ENCODE measurements at places on chromosomes 3 and 15.

GRCh38 chr3:177286034-177286433, 88.8 kb upstream of the TBL1XR1 start:
- DNase-seq = no peak

DNA sequence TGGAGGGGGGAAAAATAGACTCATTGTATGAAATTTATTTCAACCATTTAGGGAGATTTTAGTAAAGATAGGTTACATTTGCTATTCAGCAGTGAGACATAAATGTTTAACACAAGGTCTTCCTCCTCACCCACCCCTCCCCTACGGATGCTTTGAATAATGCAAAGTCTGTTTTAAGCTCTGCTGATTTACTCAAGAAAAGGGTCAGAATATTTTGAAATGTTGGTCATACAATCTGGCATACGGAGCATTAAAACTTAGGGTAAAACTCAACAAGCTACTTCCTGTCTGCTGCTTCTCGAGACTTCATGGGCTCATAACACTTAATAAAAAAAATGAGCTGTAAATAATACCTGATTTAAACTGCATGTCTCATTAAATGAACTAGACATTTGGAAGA, 156.3 kb downstream of the WNT5A start:
- no peak for DNase-seq

- DNase-seq = no peak
Measured at GRCh38 chr3:130844462-130844861, 49.4 kb upstream of the ATP2C1 start.

DNA sequence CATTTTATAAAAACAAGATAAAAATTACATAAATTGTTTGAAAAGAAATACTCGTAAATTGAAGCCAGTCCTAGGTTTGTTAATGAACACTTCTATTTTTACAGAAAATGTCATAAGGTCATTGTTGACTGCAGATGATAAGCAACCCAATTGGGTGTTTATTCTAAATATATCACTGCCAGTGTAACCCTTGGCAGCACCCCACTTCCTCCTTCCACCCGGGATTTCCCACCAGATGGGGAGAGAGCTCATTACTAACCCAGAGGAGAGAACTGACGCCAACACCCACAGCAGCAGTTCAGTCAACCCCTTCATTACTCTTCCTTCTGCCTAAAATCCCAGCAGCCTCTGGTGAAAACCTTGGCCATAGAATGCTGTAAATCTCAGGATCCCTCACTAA, 307.6 kb downstream of the GAP43 start:
- DNase-seq = no peak

- DNase-seq = peak; percentile 49
Measured at GRCh38 chr15:98442379-98442833, 205.9 kb upstream of the IGF1R start.

DNA sequence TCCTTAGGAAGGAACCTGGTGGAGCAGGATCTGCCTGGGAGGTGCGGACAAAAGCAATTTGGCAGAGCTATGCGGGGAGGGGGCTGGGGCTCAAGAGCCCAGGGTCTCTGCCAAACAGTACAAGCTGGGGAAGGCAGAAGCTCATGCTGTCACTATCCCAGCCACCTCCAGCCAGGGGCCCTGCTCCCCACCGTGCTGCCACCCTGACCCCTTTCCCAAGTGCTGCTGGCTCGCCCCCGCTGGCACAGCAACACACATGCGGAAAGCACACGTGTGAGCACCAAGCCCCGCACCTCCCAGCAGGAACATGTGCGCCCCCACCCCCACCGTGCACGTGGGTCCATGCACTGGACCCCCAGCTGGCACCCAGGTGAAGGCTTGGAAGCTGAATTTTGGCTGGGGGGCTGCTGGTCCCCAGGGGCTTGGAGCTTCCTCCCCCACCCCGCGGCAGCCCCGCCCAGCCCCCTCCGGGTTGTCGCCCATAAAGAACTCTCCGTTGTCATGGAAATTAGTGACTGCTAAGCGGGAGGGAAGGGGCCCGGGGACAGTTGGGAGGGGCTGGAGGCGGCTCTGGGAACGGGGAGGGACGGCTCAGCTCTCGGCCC, 742 bp downstream of the CAMKV start:
- no peak for DNase-seq

- no peak for DNase-seq
Measured at GRCh38 chr15:79978655-79979514, 7.9 kb upstream of the BCL2A1 start.

- DNase-seq = no peak
Measured at GRCh38 chr15:101440846-101441590, 48.5 kb downstream of the PCSK6 start.

DNA sequence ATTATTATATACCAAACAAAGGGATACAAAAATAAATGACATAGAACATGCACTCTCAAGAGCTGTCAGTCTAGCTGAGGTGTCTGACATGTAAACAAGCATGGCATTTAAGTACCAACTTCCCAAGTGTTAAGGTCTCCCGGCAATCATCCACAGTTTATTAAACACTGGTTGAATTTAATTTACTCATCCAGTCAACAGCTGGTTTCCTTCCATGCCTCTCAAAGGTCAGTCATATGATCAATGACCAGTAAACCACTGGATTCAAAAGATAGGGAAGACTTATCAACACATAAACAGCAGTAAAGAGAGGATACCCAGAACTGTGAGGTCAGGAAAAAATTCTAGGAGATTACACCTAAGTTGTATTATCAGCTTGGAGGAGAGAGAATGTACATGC, 80.4 kb downstream of the ADAM10 start:
- no peak for DNase-seq

- peak; percentile 35 for DNase-seq
Measured at GRCh38 chr15:82999905-83000671, 11.4 kb downstream of the C15orf40 start.

DNA sequence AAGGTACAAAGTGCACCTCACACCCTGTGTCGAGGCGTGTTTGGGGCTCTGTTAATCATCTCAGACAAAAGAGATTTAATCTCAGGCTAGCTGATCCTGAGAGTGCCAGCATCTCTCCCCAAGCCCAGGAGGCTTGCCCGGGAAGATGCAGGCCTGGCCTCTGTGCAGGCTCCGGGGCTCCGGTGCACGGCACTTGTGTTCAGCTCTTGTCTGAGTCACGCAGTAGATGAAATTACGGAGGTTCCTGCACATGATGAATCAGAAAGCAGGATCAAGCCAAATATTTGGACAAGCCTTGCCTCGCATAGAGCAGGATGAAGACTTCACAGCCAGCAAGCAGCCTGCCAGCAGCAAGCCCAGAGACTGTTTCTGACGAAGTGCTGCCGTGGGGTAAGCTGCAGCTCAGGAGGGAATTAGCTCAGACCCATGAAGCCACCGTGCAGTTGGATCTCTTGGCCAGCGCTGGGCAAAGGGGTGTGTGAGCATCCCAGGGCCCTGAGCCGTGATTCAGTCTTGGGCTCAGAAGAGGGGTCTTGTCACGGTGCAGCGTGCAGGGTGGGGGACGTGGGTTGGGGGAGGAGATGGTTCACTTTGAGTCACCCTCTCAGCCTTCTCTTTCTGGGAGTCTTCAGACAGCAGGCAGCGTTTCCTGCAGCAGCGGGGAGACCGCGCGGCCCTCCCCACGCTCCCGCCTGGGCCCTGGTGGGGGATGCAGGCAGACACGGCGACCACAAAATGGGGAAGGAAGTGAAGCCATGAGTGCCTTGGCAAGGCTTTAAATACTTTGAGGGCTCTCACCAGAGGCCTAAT, 89.2 kb upstream of the MEF2A start:
- no peak for DNase-seq

- DNase-seq = no peak
Measured at GRCh38 chr3:194250098-194251002, 100.8 kb downstream of the CPN2 start.

DNA sequence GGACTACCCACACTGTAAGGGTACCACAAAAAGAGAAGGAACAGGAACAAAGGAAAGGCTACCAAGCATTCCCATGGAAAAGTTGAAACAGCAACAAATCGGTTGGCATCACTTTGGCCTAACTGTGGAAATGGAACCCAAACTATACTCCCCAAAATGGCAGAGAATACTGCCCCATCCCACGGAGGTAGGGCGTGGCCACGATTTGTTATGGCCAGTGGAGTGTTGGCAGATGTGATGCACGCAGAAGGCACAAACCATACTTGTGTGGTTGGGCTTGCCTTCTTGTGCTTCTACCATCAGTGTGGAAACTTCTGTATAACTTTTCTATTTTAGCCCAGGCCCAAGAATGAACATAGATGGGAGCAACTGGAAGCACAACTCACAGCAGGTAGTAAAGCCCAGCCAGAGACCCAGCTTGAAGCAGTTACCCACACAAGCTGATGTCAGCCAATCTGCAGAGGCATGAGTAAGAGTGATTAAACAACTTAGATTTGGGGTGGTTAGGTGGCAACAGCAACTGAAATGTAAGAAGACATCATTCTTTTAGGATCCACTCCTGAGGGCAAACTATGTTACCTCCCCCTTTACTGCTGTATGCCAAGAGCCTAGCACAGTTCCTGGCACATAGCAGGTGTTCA, 64.1 kb downstream of the BTD start:
- no peak for DNase-seq

DNA sequence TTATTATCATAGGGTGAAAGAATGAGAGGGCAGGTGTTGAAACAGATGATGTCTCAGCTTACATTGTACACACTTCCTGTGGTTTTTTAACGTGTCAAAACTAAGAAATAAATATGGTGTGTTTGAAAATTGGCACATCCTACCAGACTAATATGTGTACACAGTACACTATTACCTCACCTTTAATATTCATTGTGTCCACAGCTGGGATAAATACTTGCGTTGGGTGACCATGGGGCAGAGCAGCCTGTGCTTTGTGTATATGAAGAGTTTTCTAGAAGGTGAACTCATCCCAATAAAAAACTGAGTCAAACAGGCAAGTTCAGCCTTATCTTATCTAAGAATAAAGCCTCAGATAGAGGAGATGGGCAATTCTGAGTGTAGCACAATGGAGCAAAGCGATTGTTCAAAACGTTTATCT, 17.3 kb downstream of the SUCNR1 start:
- DNase-seq = no peak

- no peak for DNase-seq
Measured at GRCh38 chr3:139534992-139535879, 4.3 kb downstream of the RBP1 start.

- DNase-seq = no peak
Measured at GRCh38 chr15:86014016-86014415, 65.7 kb upstream of the AGBL1 start.

DNA sequence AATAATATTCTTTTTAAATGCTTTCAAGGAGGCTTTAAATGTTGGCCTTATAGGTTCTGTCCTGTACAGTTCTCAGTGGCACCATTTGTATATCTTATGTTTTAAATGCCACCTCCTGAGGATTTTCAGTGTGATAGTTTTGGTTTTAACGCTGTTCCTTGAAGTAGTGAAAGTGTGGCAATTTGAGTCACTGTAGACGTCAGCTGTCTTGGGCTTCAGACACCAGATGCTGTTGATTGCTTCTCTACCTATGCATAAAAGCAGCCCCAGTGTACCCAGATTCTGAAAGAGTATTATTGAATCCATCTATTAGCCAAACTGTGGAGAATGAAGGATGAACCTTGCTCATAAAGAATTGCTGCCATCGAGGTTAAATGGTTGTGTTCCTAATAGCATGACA, 316.8 kb upstream of the GBE1 start:
- DNase-seq = no peak

DNA sequence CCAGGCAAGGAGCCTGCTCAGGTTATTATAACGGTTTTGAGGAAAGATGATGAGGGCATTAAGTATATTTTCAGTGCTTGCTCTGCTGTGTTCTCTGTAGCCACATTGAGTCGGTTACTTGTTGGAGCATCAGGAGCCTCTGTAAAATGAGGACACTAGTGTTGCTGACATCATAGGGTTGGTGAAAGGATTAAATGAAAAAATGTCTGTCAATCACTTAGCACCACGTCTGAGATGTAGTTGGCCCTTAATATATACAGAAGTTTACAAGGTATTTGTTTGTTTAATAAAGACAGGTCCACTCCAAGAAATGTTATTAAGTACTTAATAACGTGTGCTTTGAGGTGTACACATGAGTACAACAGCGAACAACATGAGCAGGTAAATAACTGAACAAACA, 735 bp upstream of the SLC25A26 start:
- DNase-seq = no peak

DNA sequence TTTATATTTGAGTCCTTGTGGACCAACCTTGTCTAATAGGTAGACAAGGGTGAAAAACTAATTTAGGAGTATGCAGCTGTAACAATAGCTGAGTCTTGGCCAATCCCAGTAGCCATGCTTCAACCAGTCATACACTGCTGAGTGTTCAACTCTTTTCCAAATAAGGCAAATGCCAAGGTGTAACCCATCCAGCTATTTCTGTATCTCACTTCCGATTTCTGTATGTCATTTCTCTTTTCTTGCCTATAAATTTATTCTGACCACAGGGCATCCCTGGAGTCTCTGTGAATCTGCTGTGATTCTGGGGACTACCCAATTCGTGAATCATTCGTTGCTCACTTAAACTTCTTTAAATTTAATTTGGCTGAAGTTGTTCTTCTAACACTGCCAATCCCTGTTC, 93.2 kb downstream of the MAGI1 start:
- DNase-seq = no peak

DNA sequence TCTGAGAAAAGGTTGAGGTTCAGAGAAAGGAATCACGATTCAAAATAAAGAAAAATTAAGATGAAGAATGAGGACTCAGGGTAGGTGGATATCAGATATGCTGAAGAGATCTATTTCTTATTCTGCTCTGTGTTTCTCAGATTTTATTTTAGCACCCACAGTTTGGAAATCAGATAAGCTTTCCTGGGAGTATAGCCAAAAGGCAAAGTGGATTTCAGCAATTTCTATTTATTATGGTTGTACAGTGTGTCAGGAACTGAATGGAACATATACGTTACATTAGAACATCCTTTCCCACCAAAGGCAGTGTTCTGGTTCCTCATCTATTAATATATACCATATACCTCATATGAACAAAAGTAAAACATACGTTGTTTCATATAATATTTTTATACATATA, 18.9 kb downstream of the PEX5L start:
- DNase-seq = no peak

DNA sequence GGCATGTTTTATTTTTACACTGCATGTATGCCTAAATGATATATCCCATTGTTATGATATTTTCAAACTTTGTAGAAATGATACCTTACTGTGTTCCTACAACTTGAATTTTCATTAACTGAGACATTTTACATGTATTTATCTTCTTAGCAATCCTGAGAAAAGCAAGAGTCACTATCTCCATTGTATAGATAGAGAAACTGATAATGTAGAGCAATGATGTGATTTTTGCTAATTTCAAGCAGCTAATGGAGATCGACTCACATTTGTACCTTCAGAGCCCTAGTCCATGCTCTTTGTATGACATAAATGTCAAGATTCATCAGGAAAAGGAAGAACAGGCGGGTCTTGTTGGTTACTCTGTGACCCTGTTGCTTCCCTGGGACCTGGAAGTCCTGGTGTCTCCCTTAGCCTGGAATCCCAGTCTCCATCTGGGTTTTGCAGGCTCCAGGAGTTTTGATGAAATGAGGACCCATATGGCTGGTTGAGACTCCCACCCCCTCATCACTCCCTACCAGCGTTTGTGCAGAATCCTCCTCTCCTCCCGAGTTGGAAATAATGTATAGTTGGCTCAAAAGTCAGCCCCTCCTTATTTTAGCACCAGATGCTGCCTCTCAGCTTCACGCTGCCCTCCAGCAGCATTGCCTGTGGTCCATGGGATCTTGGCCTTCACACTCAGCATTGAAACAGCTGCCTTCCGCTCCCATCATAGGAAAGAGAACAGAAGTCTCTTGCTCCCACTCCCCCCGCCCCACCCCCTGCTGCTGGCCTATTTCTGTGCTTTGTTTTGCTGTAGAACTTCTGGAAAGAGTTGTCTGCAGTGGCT, 67.1 kb downstream of the APBA2 start:
- DNase-seq = no peak
